Sigmoid colon (tissue), 7 donors: ENCODE measurements at places on chromosomes 12 and 14. TPM values are rescaled to one million over a fixed set of nuclear protein-coding genes. Genes with fewer than 3 reads are reported as not detected.

The RPS26 gene
- polyA plus RNA-seq, result 1,901 TPM

The AMIGO2 gene
- 0.46 TPM for polyA plus RNA-seq

The ASB2 gene
- 1.2 TPM for polyA plus RNA-seq

The IPO8 gene
- polyA plus RNA-seq, result 25.8 TPM

The PTGR2 gene
- polyA plus RNA-seq, result 6.6 TPM

The TMEM233 gene
- 0.10 TPM for polyA plus RNA-seq

The CISTR gene
- not detected for polyA plus RNA-seq

The NTS gene
- not detected for polyA plus RNA-seq
